Activated CD8-positive, alpha-beta memory T cell treated with anti-CD3 and anti-CD28 coated beads for 48 hours (primary cell): ENCODE measurements at places on chromosomes 13 and 19.

GRCh38 chr13:84445776-84446175 lies 563.5 kb upstream of the SLITRK1 start:
- no peak for DNase-seq

- no peak for DNase-seq
Observed at GRCh38 chr19:56538761-56539263, at the start of gene ZFP28. ZFP28 (plus strand) TSS chr19:56538948; CDS start chr19:56539019, 71 bp downstream.

DNA sequence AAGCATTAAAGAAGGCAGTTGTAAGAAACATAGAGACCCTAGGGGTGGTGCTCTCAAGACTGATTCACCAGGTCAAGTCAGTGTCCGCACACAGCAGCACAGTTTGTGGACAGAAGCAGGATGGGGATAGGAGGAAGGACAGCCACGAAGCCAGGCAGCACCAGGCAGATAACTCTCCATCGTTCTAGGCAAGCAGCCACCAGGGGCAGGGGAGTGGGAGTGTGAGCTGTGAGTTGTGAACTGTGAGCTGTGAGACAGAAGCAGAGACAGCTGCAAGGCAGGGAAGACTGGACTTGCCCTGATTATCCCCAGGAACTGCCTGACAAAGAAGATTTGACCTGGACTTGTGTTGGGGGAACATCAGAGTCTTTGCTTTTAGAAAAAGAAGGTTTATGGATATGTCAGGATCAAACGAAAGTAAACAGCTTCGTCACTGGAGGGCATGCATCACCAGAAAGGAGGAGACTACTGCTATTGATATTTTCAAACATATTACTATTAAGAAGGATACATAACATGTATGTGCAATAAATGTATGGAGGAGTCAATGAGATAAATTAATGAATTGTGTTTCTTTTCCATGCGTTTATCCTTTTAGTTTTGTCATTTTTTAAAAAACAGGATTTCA lies 286.1 kb downstream of the IRS2 start:
- DNase-seq = no peak

- DNase-seq = no peak
Observed at GRCh38 chr13:84525865-84526264, 643.6 kb upstream of the SLITRK1 start.

GRCh38 chr19:30227012-30227621 lies 145.1 kb upstream of the ZNF536 start:
- no peak for DNase-seq

DNA sequence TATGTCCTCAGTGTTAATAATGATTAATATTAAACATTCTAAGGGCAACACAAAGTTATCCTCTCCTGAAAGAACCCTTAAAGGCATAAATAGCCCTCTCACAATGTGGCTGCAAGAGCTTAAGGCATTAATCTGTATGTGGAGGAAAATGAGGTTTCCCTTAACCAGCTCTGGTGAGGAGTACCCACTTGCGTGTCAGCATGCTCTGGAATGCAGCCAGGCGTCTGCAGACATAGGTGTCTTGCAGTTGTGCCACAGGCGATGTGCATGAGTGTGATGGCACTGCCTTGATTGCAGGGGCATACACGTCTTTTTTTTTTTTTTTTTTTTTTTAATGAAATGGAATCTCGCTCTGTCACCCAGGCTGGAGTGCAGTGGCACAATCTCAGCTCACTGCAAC lies 91.9 kb downstream of the RAB20 start:
- no peak for DNase-seq

DNA sequence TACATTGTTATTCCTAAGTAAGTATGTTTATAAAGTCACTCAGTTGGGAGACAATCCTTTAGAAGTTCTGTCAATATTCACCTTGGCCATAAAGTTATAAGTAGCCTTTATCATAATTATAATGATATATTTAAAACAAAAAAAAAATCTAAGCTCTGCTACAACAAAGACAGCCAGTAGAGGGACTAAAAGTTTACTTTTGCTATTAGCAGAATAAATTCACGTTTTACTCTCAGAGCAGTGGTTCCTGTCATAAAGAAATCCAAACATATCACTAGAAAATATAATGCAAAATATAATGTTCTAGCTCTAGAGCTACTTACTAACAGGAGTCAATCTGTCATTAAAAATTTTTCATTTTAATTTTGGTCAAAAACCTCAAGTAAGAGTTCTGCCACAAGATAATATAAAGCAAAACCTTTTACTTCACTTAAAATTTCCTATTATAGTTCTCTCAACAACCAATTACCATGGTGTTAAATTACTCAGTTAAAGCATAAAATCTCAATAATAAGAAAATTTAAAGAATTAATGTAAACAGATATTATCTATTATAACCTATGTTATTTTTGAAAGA lies 17.7 kb downstream of the INTS6 start:
- no peak for DNase-seq

GRCh38 chr19:16106121-16106520 lies 5.6 kb upstream of the RAB8A start:
- no peak for DNase-seq

DNA sequence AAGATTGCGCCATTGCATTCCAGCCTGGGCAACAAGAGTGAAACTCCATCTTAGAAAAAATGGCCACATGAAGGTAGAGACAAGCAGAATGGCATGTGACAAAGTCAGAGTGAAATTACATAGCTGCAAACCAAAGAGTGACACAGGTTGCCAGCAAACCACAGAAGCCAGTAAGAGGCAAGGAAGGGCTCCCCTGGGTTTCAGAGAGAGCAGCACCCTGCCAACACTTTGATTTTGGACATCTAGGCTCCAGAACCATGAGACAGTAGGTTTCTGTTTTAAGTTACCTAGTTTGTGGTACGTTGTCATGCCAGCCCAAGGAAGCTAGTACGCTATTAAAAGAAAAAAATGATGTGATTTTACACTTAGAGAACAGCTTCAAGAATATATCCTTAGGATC lies 1.9 kb downstream of the NLRP4 start:
- DNase-seq = no peak

GRCh38 chr13:36919833-36920615 lies at the start of gene SMAD9:
SMAD9 (minus strand) TSS chr13:36920238; CDS start chr13:36879689, 40,549 bp downstream.
- no peak for DNase-seq

GRCh38 chr19:14449321-14449720 lies 16.2 kb downstream of the PKN1 start:
- no peak for DNase-seq

DNA sequence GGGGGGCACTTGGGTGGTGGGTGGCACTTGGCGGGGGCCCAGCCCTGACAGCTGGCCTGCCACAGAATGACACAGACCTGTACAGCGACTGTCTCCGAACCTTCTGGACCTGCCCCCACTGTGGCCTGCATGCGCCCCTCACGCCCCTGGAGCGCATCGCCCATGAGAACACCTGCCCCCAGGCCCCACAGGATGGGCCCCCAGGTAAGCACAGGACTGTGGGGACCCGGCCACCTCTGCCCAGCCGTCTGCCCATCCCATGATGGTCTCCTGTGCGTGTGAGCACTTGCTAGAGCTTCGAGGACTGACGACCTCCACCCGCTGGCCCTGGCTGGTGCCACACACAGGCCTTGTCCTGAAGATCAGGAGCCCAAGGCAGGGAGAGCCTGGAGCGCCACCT lies 32.0 kb downstream of the DHX34 start:
- DNase-seq = no peak

DNA sequence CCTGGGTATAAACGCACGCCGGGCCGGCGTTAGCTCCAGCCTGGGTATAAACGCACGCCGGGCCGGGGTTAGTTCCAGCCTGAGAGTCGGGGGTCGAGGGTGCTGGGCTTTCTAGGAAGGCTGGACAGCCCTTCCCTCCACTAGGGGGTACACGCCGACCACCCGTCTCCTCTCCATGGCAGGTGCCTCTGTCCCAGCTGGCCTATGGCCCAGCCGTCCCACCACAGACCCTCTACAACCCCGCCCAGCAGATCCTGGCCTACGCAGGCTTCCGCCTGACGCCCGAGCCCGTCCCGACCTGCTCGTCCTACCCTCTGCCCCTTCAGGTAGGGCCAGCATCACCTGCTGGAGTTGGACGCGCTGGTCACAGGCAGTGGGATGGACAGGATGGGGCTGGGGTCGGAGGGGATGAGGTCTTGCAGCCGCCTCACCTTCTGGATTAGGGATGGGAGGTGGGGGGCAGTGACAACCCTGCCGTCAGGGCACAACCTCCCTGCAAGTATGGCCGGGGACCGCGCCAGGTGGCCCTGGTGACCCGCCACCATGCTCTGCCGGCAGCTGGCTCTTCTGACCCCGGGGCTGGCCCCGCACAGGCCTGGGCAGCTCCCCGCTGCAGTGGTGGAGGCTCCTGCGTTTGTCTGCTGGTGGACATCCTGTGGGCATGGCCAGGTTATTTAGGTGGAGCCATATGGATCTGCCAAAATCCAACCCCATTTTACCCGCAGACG lies 45.8 kb downstream of the TMEM255B start:
- no peak for DNase-seq

DNA sequence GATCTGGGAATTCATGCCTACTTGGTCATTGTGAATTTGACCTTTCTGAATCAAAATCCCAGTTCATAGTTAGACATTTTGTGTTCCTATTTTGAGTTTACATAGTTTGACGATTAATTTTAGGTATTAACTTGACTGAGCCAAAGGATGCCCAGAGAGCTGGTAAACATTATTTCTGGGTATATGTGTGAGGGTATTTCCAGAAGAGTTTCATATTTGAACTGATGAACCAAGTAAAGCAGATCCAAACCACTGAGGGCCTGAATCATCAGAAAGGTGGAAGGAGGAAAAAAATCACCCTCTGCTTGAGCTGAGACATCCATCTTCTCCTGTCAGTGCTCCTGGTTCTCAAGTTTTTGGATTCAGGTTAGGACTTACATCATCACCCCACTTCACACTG lies 116.6 kb downstream of the CYSLTR2 start:
- no peak for DNase-seq

- no peak for DNase-seq
Observed at GRCh38 chr19:11254666-11255065, 7.7 kb downstream of the DOCK6 start.

DNA sequence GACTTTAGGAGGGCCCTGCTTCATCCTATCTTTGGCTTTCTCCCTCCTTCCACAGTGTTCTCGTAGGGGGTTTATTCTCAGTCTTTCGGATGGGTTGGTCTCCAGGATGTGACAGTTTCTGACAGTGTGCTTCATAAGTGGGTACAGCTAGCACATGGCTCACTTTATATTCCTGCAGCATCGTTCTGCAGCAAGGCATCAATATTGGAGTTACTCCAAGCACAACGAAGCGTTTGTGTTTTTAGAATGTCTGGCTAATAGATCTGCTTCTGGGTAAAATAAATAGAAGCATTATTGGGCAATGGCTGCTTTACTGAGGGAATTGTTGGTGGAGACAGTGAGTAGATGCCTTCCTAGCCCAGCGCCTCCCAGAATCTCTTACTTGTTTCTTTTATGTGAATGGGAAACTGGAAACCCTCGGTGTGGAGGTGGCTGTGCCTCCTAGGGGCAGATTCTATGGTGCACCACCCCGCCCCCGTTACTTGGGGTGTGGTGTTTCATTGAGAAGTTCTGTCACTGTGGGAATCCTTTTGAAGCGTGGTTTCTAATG lies 2.0 kb downstream of the FARP1 start:
- no peak for DNase-seq

GRCh38 chr19:28372576-28373247 lies 840.2 kb downstream of the UQCRFS1 start:
- DNase-seq = no peak

DNA sequence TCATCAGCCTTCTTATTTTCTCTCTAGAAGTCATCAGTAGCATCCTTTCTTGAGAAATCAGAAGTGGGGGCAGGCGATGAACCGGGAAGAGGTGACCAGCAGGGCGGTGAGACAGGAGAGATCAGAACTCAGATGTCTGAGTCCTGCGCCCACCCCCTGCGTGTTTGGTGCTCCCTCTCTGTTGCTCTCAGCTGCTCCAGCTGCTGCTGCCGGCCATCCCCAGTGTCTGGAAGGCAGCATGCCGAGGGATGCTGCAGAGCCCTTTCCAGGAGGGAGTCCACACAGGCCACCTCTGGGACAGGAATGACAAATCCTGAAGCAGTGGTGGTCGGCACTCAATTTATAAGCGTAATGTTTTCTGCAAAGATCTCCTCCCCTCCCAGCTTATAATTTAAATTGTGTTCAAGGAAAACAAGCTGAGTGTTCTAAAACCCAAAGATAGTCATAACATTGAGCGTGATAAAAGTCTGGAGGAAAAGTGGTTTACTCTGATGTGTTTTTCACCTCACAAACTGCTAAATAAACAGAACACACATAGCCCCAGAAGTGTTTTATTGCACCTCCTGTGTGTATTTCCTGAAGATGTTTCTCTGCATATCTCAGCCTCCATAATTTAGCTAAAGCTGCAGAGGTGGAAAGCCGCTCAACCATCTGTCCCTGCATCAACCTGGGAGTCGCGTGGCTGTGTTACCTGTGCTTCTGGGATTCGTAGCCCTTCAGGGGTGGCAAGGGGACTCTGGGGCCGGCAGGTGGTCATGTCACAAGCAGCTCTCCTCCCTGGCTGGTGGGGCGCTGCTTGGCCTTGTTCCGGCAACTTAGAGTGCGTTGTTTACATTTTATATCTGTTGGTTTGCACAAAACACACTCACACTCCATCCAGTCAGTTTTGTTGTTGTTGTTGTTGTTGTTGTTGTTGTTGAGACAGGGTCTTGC lies 191.2 kb downstream of the USP12 start:
- no peak for DNase-seq

- no peak for DNase-seq
Observed at GRCh38 chr13:112522578-112522977, 65.4 kb downstream of the TUBGCP3 start.

GRCh38 chr19:19053508-19054314 lies 10.1 kb upstream of the SLC25A42 start:
- DNase-seq = peak; percentile 19
